ENCODE measurements at places on chromosomes 5 and 9.

GRCh38 chr9:110949081-110949480, 89.2 kb downstream of the LPAR1 start:
- DNase-seq = no peak

- no peak for DNase-seq
These were observed 2.3 kb downstream of the ANXA2R start for GRCh38 chr5:43037636-43038495.

DNA sequence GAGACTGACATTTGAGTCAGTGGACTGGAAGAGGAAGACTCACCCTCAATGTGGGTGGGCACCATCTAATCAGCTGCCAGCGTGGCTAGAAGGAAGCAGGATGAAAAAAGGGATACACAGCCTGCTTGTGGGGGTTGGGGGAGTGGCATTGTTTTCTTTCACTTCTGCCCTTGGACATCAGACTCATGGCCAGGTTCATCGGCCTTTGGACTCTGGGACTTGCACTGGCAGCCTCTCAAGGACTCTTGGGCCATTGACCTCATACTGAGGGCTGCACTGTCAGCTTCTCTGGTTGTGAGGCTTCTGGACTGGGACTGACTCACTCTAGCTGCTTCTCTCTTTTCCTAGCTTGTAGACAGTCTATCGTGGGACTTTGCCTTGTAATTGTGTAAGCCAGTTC, 374.9 kb downstream of the TLE1 start:
- no peak for DNase-seq

GRCh38 chr9:136328011-136328621, 777 bp downstream of the GPSM1 start:
- DNase-seq = no peak

DNA sequence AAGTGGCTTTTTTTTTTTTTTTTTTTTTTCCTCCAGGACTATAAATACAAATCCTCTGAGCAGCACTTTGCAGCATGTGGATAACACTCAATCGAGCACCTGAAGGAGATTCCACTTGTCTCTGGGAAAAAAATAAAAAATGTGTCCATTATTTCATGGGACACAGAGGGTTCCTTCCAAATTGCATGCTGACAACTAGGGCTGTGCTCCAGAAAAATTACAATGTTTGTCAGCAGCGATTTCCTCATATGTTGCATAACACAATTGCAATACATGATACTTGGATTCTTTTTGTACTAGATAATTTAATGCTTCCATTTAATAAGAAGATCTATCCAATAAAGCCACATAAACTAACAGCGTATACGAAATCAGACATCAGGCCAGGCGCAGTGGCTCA, 84.4 kb downstream of the CDH18 start:
- no peak for DNase-seq

DNA sequence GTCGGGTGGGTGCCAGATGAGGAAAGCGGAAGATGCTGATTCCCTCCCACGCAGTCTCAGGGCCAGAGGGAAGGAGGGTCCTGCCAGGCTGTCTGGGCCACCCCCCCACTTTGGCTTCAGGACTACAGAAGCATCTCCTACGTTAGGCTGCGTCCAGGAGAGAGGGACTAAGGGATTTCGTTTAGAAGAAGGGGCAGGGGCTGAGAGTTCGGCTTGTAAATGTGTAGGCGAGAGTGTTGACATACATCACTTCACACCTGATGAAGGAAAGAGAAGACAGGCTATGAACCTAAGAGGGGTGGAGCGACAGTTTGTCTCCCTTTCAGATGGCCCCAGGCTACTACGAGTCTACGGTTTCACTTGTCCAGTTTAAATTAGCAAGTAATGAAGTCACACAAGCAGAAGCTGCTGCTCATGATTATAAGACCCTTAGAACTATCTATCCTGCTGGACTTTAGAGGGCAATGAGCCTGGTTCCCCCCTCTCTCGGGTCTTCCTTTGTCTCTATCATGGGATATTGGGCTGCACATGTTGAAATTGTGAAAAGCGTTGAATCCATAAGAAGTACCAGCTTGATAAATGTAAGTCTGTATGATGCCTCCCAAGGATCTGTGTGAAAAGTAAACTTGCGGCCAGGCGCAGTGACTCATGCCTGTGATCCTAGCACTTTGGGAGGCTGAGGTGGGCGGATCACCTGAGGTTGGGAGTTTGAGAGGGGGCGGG, 193.0 kb downstream of the AOPEP start:
- DNase-seq = no peak

- no peak for DNase-seq
These were observed 206.0 kb downstream of the FBXO4 start for GRCh38 chr5:42131081-42131480.

DNA sequence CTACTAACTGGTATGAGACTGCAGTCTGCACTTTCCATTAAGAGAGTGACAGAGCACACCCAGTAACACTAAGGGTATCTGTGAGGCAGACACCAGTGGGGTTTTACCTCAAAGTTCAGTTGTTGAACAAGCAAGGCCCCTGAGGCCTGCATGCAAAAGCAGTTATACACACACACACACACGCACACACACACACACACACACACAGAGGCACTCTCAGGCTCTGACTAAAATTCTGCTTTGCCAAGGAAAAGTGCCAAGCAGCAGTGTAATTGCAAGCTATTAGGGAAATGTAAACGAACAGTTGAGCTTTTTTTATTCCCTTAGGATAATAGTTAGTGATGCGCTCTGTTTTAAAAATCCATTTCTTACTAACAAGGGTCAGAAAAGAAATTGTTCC, 377.1 kb downstream of the SPOCK1 start:
- no peak for DNase-seq

- DNase-seq = no peak
These were observed 40.0 kb downstream of the PAPPA start for GRCh38 chr9:116193636-116194035.

DNA sequence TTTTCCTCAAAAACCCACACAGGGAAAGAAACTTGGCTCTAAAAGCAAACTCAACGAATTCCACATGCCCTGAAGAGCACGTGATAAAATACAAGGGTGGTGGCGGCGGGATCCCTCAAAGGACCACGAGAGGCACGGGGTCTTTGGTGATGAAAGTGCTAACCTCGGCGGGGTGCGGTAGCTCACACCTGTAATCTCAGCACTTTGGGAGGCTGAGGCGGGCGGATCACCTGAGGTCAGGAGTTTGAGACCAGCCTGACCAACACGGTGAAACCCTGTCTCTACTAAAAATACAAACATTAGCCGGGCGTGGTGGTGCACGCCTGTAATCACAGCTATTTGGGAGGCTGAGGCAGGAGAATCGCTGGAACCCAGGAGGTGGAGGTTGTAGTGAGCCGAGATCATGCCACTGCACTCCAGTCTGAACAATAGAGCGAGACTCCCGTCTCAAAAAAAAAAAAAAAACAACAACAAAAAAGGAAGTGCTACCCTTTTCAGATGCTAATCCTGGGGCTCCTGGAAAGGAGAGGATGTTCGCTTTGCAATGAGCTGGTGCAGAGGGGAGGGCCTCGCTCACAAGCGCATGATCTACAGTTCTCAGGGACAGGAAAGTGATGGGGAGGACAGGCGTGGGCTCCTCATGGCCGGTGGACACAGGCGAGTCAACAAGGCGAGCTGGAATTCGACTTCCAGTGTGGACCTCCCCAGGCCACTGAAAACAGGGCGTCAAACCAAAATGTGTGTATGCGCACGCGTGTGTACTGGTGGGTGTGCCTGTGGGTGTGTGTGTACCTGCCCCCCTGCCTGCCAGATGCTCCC, 54.1 kb downstream of the USP20 start:
- DNase-seq = no peak

- no peak for DNase-seq
These were observed 102.0 kb upstream of the FSTL4 start for GRCh38 chr5:133714161-133714915.

DNA sequence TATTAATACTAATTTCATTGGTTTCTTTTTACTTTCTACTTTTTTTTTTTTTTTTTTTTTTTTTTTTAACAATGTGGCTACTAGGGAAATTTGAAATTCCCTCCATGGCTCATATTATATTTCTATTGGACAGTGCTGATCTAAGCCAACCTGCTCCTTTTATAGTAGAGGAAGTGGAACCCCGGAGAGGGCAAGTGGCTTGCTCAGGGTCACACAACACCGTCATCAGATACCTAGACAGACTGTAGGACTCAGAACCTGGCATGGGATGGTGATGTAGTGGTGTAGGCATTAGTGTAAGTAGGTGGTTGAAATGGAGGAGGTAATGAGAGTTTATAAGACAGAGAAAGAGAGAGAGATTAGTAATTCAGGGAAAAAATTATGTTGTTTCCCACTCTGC, 10.8 kb downstream of the ZNF618 start:
- no peak for DNase-seq

GRCh38 chr5:166365164-166365563, 1926.3 kb upstream of the WWC1 start:
- no peak for DNase-seq

- no peak for DNase-seq
These were observed 67.3 kb downstream of the STRBP start for GRCh38 chr9:123201083-123201482.

- DNase-seq = no peak
These were observed 10.6 kb upstream of the NEURL1B start for GRCh38 chr5:172630482-172630881.

DNA sequence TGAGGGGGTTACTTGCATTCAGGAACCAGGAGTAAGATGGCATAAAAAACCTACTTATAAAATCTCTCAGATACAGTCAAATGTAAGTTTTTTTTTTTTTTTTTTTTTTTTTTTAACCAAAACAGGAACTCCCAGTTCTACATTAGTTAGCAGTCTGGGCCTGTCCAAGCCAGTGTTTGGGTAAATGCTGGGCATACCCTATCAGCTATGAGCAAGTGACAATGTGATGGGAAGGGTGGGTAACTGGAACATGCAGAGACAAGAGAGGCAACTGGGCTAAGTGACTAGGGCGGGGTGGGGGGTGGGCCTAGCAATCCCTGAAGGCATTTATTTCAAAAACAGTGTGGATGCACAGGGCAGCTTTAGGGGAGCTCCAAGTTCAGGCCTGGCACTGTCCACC, 2.3 kb downstream of the NMRK1 start:
- DNase-seq = no peak

- DNase-seq = no peak
These were observed 135.9 kb upstream of the DHFR start for GRCh38 chr5:80790698-80791097.

GRCh38 chr5:167254132-167254531, 1037.3 kb upstream of the WWC1 start:
- no peak for DNase-seq

DNA sequence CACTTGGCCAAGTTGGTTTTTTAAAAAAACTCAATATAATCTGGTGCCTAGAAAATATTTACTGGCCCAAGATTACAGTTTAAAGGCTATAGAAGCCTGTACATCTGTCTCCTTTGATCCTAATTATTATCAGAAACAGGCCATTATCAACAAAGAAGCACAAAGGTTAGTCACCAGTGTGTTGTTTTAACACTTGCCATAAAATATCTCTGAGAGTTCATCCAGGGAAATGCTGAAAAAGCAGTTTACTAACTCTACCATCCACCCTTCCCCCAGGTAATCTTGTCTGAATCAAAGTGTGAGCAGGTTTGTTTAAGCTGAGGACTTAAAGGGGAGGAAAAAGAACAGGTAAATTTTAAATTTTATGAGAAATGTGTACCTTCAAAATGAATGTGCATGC, 13.3 kb upstream of the TRPM6 start:
- DNase-seq = no peak

DNA sequence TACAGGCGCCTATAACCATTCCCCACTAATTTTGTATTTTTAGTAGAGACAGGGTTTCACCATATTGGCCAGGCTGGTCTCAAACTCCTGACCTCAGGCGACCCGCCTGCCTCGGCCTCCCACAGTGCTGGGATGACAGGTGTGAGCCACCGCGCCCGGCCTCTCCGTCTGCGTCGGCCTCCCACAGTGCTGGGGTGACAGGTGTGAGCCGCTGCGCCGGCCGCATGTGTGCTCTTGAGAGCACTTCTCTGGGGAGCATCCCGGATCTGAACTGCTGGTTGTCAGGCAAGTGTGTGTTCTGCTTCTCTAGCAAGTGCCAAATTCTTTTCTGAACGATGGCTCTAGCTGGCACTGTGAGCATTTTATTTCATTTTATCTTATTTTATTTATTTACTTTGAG, 3.7 kb upstream of the ENTPD2 start:
- DNase-seq = no peak

- DNase-seq = no peak
These were observed 94.1 kb upstream of the TRIM32 start for GRCh38 chr9:116592970-116593369.

GRCh38 chr5:140986117-140986521, 19.8 kb downstream of the PCDHAC2 start:
- DNase-seq = no peak

DNA sequence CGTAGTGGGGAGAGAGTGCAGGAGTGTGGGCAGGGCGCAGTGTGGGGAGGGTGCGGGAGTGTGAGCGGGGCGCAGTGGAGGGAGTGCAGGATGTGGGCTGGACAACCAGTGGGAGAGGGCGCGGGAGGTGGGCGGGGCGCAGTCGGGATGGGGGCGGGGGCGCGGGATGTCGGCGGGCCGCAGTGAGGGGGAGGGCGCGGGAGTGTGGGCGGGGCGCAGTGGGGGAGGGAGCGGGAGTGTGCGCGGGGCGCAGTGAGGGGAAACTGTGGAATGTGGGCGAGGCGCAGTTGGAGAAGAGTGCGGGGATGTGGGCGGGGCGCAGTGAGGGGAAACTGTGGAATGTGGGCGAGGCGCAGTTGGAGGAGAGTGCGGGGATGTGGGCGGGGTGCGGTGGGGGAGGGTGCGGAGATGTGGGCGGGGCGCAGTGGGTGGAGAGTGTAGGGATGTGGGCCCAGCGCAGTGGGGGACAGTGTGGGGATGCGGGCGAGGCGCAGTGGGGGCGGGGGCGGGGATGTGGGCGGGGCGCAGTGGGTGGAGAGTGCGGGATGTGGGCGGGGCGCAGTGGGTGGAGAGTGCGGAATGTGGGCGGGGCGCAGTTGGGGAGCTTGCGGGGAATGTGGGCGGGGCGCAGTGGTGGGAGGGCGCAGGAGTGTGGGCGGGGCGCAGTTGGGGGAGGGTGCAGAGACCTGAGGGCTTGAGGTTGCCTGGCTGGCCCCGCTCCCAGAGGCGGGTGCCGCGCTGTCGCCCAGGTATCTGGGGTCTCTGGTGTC, at the start of gene NXNL2:
Gene NXNL2 (plus strand): TSS at position 723 of the 770 bp plus-strand sequence. CDS start 257 bp downstream, outside the sequence.
- DNase-seq = no peak

DNA sequence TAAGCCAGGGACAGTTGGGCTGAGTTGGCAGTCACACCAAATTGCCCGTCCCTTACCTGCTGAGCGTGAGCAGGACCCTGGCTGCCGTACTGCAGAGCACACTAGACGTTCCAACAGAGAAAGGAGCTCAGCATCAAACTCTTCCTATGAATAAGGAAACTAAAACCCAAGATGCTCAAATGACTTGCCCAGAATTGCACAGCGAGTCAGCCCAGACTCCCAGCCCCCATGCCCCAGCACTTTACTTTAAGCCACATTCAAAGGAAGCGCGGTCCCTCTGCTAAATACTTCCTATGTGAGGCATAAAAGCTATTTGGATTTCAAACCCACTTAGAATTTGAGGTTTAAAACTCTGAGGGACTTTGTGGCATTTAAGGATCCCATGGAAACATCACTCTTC, 23.9 kb downstream of the PAX5 start:
- no peak for DNase-seq

- no peak for DNase-seq
These were observed 852.7 kb upstream of the DMAC1 start for GRCh38 chr9:8652255-8652654.

- DNase-seq = no peak
These were observed 2.8 kb upstream of the CDK7 start for GRCh38 chr5:69231851-69232250.

GRCh38 chr9:96136992-96137670, 164.8 kb downstream of the HSD17B3 start:
- DNase-seq = no peak

Data from activated naive CD4-positive, alpha-beta T cell treated with anti-CD3 and anti-CD28 coated beads, Interleukin-2, amount 50 U/mL, for 72 hours (primary cell).